ENCODE measurements at places on chromosomes 5 and 9.

DNA sequence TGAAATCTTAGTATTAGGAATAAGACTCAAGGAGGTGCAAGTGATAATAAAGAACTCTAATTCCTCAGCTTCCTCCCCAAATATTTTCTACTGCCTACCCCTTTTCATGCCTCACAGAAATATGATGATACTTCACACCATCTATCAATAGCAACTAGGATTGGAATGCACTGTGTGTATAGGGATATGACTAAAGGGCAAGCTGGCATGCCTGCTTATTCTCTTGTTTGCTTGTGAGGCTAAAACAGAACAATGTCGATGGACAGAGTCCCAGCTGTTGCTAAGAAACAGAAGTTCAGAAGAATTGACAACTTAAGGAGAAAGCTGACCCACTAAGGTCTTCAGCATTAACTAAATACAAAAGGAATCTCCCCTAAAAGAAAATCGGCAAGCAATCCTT is 9.7 kb upstream of the CHD1 start:
- DNase-seq, result no peak

- DNase-seq, result no peak
Measured at GRCh38 chr5:153959134-153959957, 79.4 kb downstream of the FAM114A2 start.

DNA sequence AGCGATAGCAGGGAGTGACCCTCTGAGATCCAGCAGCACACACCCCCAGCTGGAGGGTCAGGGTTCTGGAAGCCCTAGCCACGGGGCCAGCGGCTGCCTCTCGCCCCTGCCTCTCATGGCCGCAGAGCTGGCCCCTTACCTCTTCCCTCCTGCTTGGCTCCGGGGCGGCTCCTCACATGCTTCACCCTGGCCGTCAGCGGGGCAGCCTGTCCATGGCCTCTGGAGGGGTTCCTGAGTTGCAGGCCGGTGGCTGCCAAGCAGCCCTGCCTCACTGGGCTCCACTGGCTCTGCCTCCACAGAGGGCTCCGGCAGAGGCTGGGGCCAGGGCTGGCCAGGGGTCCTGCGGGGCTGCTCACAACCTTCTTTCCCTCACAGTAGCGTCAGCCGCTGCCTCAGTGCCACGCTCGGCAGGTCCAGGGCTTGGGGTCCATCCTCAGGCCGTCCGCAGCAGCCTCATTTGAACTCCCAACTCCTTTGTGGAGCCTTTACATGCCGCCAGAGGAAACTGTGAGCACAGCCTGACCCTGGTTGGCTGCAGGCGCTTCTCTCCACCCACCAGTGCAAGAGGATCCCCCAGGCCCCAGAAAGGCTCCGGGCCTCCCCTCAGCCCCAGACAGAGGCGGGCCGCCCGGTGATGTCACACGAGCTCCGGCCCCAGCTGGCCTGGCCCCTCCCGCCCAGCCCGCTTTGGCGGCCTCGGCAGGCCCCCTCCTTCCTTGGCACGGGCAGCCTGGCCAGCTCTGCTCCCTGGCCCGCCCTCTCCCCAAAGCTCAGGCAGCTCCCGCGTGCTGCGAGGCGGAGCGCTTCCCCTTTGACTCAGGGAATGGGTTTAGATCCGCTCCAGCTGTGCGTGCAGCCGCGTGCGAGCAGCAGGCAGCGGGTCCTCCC is at the start of gene ANGPTL2:
Gene ANGPTL2 (minus strand): TSS at position 460 of the 888 bp plus-strand sequence. CDS start 13,904 bp downstream, outside the sequence.
- DNase-seq, result no peak

- no peak for DNase-seq
Measured at GRCh38 chr5:179407191-179408175, 62.2 kb upstream of the ADAMTS2 start.

DNA sequence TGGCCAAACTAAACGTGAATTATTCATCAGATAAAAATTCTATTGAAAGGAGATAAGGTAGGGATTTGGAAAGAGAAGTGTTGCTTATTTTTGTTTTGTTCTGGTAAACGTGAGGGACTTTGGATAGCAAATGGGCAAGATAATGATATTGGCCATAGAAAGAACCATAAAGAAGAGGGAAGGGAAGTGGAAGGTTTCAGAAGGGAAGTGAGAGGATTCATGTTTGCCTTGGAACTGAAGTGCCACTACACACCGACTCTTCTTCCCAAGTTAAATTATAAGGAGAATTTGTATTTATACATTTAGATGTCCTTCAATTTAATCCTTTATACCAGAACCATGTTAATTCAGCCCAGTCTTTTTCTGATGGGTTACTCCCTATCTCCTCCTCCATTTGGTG is 42.1 kb upstream of the TAF11L2 start:
- no peak for DNase-seq

DNA sequence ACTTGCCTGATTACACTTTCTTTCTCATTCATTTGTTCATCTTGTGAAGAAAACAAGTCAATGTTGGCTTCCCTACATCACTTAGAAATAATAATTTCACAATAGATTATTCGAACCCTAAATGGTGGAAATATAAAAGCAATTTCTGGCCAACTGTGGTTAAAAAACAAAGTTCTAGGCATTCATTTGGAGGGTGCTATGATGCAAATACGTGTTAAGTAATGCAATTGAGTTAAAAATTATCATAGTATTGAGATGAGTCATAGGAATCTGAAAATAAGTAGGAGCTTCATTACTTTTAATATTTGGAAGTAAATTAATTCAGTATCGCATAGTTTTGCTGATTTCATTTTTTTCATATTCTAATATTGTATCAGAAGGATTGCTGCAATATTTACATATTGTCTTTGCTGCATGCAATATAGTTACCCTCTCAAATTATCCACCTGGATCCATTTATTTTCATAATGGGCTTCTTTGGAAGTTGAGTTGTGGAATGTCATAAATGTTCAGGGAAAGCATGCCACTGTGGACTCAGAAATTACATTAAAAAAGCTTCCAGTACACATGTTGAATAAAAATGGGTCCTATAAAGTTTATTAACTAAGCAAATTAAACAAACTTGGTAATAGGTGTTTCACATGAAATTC is 647.7 kb upstream of the WWC1 start:
- no peak for DNase-seq

DNA sequence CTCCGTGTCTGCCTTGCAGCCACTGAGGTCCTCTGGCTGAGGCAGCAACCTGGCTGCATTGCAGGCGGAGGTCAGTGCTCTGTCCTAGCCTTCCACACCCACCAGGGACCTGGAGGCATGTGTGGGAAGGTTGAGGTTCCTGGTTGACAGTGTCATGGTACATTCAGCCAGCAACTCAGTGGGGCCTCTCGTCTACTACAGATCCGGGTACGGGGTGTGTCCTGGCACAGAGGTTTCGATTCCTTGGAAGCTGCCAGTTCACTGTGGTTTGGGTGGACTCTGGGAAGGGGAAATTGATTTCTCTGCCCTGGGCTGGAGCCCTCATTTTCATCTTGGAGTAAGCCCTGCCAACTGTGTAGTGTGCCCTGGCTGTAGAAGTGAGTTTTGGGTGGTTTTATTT is 45.1 kb downstream of the PDE8B start:
- no peak for DNase-seq

GRCh38 chr9:37215381-37215780 is 95.0 kb downstream of the ZCCHC7 start:
- no peak for DNase-seq

GRCh38 chr5:133440467-133441115 is 171.8 kb downstream of the FSTL4 start:
- no peak for DNase-seq

- DNase-seq, result no peak
Measured at GRCh38 chr5:159309689-159310433, 20.4 kb downstream of the IL12B start.

- DNase-seq, result no peak
Measured at GRCh38 chr9:96048104-96048955, 172.8 kb downstream of the ERCC6L2 start.

DNA sequence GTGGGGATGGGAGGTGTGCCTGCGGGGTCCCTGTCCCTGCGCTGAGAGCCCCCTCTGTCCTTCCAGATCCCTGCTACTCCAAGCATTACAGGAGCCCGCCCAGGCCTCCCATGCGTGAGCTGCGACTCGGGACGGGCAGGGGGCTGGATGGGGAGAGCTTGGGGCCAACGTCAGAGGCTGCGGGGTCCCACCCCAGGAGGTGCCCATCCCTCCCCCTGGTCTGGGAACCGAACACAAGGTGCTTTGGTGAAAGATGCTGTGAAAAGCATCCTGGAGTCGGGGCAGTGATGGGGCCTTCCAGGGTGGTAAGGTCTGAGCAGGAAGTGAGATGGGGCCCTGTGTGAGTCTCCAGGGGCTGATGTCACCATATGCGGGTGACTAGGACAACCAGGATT is 2.7 kb downstream of the LCN9 start:
- DNase-seq, result no peak

- no peak for DNase-seq
Measured at GRCh38 chr5:135320718-135321484, 78.1 kb downstream of the MACROH2A1 start.

- no peak for DNase-seq
Measured at GRCh38 chr5:140014751-140015150, 28.3 kb downstream of the NRG2 start.

DNA sequence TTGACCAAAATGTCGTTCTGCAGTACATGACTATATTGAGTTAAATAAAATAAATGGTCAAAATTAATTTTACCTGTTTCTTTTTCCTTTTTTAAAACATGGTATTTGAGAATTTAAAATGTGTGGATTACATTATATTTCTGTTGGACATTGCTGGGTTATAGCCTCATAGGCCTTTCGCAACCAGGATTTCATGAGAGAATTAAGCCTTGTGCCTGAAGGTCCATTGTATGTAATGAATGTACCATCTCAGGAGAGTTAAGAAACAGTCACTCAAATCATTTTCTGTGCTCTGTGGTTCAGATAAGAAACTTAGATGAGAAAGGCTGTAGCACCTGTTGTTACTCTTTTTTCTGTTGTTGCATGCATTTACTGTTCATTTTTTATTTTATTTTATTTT is 103.5 kb downstream of the ANGPTL2 start:
- DNase-seq, result no peak

DNA sequence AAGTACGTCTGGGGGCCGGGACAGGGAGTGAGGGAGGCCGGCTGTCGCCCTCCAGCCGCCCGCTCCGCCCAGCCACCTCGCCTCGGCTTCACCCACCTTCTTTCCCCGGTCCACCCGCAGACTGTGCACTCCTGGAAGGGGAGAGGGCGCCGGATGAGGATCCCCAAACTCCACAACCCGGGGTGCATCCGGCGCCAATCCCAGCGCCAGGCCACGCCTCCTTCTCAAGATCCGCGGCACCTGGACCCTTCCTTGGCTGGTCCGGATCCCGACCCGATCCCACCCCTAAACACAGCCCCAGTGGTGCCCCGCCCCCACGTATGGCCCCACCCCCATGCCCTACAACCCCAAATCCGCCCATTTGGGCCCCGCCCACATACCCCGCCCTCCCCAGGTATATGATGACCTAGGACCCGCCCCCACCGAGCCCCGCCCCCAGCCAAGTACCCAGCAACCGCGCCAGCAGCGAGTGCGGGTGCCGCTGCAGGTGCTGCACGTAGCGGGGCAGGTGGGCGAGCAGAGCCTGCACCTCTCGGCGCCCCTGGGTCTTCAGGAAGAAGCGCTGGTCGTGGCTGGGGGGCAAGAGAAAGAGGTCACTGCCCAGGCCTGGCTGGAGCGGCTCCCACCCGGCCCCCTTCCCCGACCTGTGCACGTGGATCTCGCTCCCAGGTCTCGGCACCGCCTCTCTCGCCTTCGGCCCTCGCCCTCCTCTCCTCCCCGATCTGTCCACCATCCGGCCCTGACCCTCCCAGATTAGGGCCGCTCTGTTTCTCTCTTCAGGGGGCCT is 3.2 kb downstream of the PIP5KL1 start:
- DNase-seq, result peak; percentile 55

DNA sequence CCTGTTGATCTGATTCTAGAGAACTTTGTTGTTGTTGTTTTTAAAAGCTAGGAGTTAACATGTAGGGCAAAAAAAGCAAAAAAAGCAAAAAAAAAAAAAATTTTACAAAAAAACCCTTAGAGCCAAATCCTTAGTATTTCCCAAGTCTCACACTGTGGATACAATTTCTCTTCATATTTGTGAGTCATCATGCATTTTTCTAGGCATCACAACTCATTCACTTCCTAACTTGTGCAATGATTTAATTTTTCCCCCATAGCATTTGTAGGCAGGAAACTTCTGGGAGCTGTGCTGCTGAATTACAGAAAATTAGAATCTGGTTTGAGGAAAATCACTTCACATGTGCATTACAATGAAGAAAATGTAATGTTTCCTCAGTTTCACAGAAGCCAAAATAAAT is 91.9 kb downstream of the MARCHF3 start:
- DNase-seq, result no peak

DNA sequence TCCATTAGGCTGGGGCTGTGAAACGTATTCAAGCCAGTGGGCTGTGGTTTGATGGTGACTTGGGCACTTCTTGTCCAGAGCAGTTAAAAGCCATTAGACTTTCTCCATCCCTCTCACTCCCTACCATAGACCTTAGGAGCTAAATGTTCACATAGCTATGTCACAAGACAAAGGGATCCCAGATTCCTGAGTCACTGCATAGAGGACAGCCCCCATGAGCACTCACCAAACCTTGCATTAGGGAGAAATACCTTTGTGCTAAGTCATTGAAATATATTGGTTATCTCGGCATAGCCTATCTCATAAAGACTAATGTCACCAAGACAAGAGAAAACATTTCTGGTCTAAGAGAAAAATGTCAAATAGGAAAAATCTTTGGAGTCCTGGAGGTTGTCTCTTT is 104.3 kb downstream of the TRPM6 start:
- DNase-seq, result no peak

- no peak for DNase-seq
Measured at GRCh38 chr5:71883742-71884103, 164.6 kb downstream of the CARTPT start.

DNA sequence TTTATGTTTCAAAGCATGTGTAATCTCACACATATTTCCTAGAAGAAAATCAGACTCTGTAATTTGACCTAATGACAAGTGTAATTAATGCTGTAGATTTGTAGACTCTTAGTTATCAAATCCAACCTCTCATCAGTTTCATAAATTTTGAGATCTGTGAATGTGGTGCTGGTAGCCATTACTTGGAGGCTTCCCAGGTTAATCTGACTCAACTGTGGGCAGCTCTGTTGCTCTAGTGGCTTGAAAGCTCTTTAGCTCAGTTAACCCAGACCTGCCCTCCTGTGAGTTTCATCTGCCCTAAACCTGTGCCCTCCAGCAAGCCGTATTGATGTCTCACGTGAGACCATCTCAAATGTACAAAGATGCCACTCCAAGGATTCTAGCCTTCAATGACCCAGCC is 323.4 kb downstream of the FBXL7 start:
- no peak for DNase-seq

GRCh38 chr9:121285835-121286687 is 18.1 kb downstream of the GSN start:
- DNase-seq, result no peak

GRCh38 chr9:4101667-4102066 is 198.2 kb downstream of the GLIS3 start:
- DNase-seq, result no peak

Data from central memory CD4-positive, alpha-beta T cell (primary cell).